ENCODE measurements at places on chromosomes 6 and 20. TPM values are rescaled to one million over a fixed set of nuclear protein-coding genes. Genes with fewer than 3 reads are reported as not detected.

- H3K27ac ChIP-seq = no peak overlapping the region
- no peak for DNase-seq
- H3K4me1 ChIP-seq = peaks cover 22% of the 10 kb centered on the region
- no peaks in the 10 kb centered on the region for H3K27me3 ChIP-seq
Measured at GRCh38 chr6:118740372-118740771, 89.0 kb upstream of the CEP85L start.

The BMP5 gene
- total RNA-seq = not detected

The PTK7 gene
- 4.6 TPM for total RNA-seq

The TRIM40 gene
- not detected for total RNA-seq

DNA sequence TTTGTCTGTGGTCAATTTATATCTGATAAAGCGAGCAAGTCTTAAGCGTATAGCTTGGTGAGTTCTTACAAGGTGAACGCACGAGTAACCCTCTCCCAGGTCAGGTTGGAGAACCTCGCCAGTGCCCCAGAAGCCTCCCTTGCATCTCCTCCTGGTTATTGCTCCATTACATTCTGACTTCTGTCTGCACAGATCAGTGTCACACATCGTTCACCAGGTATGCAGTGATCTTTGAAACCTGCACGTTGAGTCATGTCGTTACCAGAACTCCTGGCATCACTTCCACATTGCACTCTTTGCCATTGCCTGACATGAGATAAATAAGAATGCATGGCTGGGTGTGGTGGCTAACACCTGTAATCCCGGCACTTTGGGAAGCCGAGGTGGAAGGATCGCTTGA lies 44.2 kb downstream of the AKAP12 start:
- peaks cover 29% of the 10 kb centered on the region for H3K4me1 ChIP-seq
- DNase-seq = peak; percentile 9
- H3K36me3 ChIP-seq = no peaks in the 10 kb centered on the region
- no peak overlapping the region for H3K4me3 ChIP-seq

- no peak overlapping the region for H3K27ac ChIP-seq
- no peak overlapping the region for H3K4me3 ChIP-seq
- H3K36me3 ChIP-seq = no peaks in the 10 kb centered on the region
- no peaks in the 10 kb centered on the region for H3K4me1 ChIP-seq
- no peaks in the 10 kb centered on the region for H3K27me3 ChIP-seq
Measured at GRCh38 chr6:170445971-170446370, 107.1 kb downstream of the PSMB1 start.

The TUBE1 gene
- 44.4 TPM for total RNA-seq

The TBXT gene
- total RNA-seq = not detected

DNA sequence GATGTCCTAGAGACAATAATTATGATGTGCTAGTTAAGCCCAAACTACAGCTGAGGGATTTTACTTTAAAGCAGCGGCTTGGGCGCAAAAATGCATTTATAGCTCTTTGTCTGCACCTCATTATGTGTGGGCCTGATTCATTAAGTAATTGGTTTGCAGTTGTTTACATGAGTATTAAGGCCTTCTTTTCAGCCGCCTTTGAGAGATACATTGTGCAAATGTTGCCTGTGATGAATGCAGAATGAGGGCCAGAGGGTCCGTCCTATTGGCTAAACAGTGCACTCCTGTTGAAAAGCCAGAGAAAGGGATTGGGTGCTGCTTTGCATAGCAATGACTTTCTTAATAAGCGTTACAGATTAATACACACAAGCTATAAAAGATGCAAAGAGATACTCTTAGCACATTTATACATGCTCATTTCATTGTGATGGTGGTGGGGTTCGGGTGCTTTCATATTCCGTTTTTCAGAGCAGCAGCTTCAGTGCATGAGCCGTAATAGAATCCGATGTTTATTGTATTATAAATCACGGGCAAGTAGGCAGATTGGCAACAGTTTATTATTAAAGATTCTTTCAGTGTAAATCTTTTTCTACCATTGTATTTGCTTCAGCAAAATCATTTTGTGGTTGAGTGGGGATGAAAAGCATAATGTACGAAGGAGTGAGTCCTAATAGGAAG lies 68.2 kb upstream of the XRN2 start:
- DNase-seq = no peak
- no peaks in the 10 kb centered on the region for H3K27me3 ChIP-seq
- H3K27ac ChIP-seq = no peak overlapping the region
- H3K4me1 ChIP-seq = peaks cover 3% of the 10 kb centered on the region
- H3K4me3 ChIP-seq = no peak overlapping the region

GRCh38 chr20:25346349-25346748 lies 44.3 kb downstream of the ABHD12 start:
- no peaks in the 10 kb centered on the region for H3K27me3 ChIP-seq
- H3K36me3 ChIP-seq = peaks cover 6% of the 10 kb centered on the region
- DNase-seq = no peak
- no peak overlapping the region for H3K4me3 ChIP-seq
- H3K27ac ChIP-seq = no peak overlapping the region

GRCh38 chr6:149960488-149960887 lies 3.3 kb upstream of the ULBP1 start:
- H3K36me3 ChIP-seq = no peaks in the 10 kb centered on the region
- no peak overlapping the region for H3K4me3 ChIP-seq
- H3K27me3 ChIP-seq = peaks cover 66% of the 10 kb centered on the region
- H3K27ac ChIP-seq = no peak overlapping the region
- DNase-seq = no peak

- H3K36me3 ChIP-seq = no peaks in the 10 kb centered on the region
- no peak overlapping the region for H3K27ac ChIP-seq
- peaks cover 3% of the 10 kb centered on the region for H3K27me3 ChIP-seq
- H3K4me1 ChIP-seq = no peaks in the 10 kb centered on the region
Measured at GRCh38 chr6:100172322-100172713, 178.3 kb upstream of the MCHR2 start.

DNA sequence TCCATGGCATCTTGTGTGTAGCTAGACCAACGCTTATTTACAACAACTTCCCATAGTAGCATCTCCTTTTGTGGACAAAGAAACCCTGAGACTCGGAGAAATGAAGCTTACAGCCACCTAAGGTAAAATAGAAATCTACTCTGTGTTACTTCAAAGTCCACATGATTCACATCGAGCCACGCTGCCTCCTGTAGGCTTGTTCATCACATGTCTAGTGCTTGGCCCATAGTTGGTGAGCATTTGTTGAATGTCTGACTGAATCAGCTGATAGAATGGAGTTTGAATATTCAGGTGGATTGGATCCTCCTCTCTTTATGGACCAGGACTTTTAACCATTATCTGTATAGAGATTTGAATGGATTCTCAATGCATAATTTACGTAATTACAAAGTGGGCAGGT lies 130.7 kb downstream of the CCDC170 start:
- peaks cover 11% of the 10 kb centered on the region for H3K27me3 ChIP-seq
- peaks cover 18% of the 10 kb centered on the region for H3K4me1 ChIP-seq
- H3K4me3 ChIP-seq = no peak overlapping the region
- no peaks in the 10 kb centered on the region for H3K36me3 ChIP-seq

The NRN1 gene
- 4.6 TPM for total RNA-seq

DNA sequence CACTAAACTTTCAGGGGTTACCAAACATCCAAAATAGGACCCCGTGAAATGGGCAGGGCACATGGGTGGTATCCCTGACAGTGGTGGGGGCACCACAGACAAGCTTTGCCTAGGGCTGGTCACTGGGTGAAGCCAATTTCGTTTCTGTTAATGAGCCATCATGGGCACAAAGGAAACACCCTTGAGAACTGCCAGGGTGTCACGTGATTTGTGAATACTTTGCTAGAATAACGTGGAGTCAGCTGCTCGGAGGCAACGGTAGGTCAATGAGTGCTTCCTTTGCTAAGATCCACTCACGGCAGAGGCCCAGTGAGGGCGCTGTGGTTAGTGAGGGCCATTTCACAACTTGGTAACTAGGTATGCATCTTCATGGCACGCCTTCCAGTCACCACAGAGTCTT lies 87.7 kb upstream of the AGPAT4 start:
- H3K27me3 ChIP-seq = peaks cover 2% of the 10 kb centered on the region
- no peak overlapping the region for H3K4me3 ChIP-seq
- peaks cover 2% of the 10 kb centered on the region for H3K36me3 ChIP-seq
- H3K27ac ChIP-seq = no peak overlapping the region

GRCh38 chr6:143034689-143035334 lies 25.9 kb upstream of the AIG1 start:
- H3K27me3 ChIP-seq = peaks cover 12% of the 10 kb centered on the region
- H3K4me1 ChIP-seq = peaks cover 5% of the 10 kb centered on the region
- H3K4me3 ChIP-seq = no peak overlapping the region
- H3K27ac ChIP-seq = no peak overlapping the region

DNA sequence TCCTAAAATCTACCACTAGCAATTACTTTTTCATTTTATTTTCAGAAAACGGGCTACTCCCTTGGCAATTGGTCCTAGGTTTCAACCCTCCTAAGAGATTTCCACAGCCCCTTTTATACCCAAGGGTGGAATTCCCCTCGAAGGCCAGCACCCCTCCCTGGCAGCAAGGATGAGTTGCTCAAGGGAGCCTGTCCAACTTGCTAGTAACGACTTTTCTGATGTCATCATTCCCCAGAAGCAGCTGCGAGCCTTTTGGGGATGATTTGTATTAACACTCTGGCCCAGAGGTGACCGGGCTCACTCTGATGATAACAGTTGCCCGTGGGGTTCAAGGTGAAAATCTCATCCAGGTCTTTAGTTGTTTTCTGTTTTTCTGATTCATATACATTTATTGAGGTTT lies 30.7 kb upstream of the NAA20 start:
- no peaks in the 10 kb centered on the region for H3K4me1 ChIP-seq
- no peak overlapping the region for H3K27ac ChIP-seq
- DNase-seq = no peak
- no peak overlapping the region for H3K4me3 ChIP-seq
- H3K36me3 ChIP-seq = no peaks in the 10 kb centered on the region

The CCR6 gene
- 4.0 TPM for total RNA-seq

The RCAN2 gene
- total RNA-seq = 0.91 TPM

The FNDC11 gene
- total RNA-seq = 0.18 TPM

DNA sequence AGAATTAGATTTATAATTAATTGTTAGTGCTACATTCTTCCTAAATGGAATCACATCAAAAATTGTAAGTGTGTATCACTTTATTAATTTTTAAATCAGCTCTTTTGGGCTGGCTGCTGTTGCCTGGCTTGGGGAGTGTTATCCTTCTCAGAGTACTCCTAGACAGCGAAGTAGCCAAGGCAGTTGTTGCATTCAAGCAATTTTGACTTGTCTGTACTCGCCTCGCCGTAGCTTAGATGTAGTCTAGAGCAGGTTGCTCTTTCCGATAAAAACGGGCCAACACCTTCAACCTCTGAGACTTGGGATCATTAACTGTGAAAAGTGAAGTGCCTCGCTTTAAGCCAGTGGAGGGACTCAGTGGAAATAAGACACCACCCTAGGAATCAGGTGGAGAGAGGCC lies 151.3 kb downstream of the FARS2 start:
- DNase-seq = no peak
- H3K27ac ChIP-seq = no peak overlapping the region
- no peaks in the 10 kb centered on the region for H3K4me1 ChIP-seq

GRCh38 chr20:46809706-46810360 lies 84.8 kb upstream of the EYA2 start:
- no peaks in the 10 kb centered on the region for H3K4me1 ChIP-seq
- H3K4me3 ChIP-seq = no peak overlapping the region
- H3K36me3 ChIP-seq = no peaks in the 10 kb centered on the region
- peaks cover 28% of the 10 kb centered on the region for H3K27me3 ChIP-seq
- no peak for DNase-seq

DNA sequence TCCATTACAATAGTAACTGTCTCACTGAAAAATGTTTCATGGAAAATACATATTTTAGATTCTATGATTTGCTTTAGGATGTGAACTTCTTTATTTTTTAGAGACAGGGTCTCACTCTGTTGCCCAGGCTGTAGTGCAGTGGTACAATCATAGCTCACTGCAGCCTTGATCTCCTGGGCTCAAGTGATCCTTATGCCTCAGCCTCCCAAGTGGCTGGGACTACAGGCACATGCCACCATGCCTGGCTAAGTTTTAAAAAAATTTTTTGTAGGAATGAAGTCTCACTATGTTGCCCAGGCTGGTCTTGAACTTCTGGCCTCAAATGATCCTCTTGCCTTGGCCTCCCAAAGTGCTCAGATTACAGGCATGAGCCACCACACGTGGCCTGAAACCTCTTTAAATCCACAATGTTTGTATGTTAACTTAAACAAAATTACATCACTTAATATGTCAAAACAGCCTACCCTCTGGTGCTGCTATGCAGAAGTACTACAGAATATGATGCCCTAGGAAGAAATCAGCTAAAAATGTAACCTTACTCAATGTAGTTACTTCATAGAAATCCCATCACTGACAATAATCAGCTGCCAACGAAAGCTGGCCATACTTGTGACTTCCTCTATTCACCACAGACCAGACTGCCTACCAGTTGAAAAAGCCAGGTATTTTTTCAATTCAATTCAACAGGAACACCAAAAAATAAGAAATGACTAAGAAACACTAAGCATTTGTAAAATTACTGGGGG lies 17.6 kb downstream of the EEF1A1 start:
- H3K36me3 ChIP-seq = peaks cover 23% of the 10 kb centered on the region
- no peak for DNase-seq
- no peaks in the 10 kb centered on the region for H3K27me3 ChIP-seq
- no peaks in the 10 kb centered on the region for H3K4me1 ChIP-seq

The HLA-DQA2 gene
- total RNA-seq = not detected

GRCh38 chr6:150738092-150738629 lies 127.3 kb upstream of the MTHFD1L start:
- H3K4me3 ChIP-seq = no peak overlapping the region
- H3K4me1 ChIP-seq = no peaks in the 10 kb centered on the region

DNA sequence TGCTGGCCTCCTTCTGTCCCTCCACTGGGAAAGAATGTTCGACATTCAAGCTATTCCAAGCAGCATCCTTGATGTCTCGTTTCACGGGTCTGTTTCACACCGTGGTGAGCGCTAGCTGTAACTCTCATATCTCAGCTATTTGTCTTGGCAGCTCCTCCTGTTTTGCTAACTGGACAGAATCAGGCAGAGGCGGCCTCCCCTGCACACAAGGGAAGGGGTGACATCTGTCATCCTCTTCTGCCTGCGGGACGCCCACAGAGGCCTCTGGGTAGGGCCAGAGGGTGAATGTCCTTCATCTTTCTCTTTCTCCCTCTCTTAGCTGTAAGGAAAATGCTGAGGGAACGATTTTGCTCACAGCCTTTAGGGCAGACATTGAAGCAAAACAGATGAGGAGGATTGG lies 232.8 kb upstream of the GMDS start:
- no peak for DNase-seq
- H3K36me3 ChIP-seq = peaks cover 3% of the 10 kb centered on the region
- peaks cover 8% of the 10 kb centered on the region for H3K27me3 ChIP-seq
- H3K4me3 ChIP-seq = no peak overlapping the region
- H3K27ac ChIP-seq = no peak overlapping the region

DNA sequence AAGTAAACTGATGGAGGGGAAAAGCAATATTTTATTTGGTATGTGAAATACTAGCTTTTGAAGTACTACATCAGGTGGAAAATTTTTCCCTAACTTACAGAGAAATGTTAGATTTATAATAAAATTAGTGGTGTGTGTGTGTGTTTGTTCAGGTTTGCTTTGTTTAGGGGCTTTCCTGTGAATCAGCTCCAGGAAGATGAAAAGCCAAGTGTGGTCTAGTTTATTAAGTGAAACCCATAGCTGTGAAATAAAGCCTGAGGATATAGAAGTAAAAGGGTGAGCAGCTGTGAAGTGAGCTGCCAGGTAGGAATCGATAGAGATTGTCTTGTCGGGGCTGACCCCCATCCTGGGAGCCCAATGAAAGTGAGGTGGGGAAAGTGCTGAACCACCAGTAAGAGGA lies 347.6 kb upstream of the IMPG1 start:
- no peaks in the 10 kb centered on the region for H3K36me3 ChIP-seq
- no peaks in the 10 kb centered on the region for H3K4me1 ChIP-seq
- H3K4me3 ChIP-seq = no peak overlapping the region
- DNase-seq = no peak
- H3K27me3 ChIP-seq = no peaks in the 10 kb centered on the region
- H3K27ac ChIP-seq = no peak overlapping the region

GRCh38 chr6:27810768-27811450 lies 101.3 kb downstream of the OR2B2 start:
- H3K27ac ChIP-seq = peak overlapping the region; percentile 95
- H3K4me3 ChIP-seq = peak overlapping the region; percentile 86
- no peaks in the 10 kb centered on the region for H3K27me3 ChIP-seq

The ZBP1 gene
- 0.30 TPM for total RNA-seq

All from activated CD4-positive, alpha-beta T cell treated with anti-CD3 and anti-CD28 coated beads for 36 hours (primary cell).